Hepatic stellate cell (primary cell): ENCODE measurements at places on chromosomes 2 and 18.

GRCh38 chr2:169362118-169362893 lies at the start of gene LRP2:
TSS of gene LRP2 (minus strand) at chr2:169362534. CDS start at chr2:169362399, 135 bp downstream.
- no peak for DNase-seq

DNA sequence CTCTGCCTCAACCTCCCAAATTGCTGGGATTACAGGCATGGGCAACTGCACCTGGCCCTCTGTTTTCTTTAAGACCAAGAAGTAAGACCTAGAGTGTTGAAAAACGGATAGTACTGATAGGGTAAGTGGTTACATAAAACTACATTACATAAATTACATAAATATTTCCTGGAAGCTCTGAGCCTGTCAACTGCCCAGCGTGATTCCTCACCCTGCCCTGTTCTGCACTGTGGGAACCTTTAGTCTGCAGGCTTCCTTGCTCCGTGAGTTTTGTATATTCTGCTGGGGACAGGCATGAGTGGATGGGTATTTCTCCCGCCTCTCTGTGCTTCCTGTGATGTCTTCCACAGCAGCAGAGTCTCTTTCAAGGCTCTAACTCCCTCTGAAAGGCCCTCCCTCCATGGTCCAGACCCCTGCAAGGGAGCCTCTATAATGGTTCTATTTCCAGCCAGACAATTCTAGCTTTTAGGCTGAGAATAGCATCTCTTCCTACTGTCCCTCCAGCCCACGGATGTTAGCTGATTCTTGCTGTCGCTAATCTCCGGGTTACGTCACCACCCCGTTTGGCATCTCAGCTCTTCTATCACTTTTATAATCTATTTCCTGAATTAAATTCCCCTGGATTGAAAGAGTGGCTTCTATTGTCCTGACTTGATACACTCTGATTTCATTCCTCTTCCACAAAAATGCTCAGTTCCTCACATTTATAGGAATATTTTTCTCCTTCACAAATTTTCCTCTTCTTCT lies 49.5 kb upstream of the PLEKHM3 start:
- no peak for DNase-seq

GRCh38 chr2:84160453-84160852 lies 298.6 kb downstream of the SUCLG1 start:
- no peak for DNase-seq

DNA sequence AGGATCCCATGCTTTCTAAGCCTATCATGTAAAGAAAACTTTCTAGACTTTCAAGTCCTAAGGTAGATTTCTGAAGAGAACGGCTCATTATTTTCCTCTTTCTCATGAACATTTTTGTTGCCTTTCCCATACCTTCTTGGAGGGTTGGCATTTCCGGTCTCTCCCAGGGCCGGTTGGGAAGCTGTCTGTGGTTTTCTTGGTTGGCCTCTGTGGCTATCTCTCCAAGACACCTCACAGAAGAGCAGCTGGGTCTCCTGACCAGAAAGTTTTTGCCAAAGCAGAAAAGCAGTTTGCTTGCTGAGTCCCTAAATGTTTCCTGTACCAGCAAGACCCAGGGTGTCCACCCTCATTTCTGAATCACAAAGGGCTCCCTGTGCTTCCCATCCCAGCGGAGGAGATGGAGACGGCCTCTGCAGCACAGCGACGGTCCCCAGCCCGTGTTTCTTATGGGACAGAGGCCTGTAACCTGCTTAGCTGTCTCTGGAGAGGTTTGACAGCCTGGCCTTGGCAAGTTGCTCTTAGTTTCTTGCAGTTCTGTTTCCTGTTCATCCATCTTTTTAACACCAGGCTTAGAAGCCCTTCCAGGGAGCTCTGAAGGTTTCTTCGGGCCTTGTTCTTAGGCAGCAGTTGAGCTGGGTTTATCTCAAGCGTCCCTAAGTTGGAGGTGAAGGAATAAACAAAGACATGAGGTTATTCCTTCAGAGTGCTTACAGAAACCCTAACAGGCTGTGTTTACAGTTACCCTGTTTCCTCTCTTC lies 39.8 kb downstream of the GREB1 start:
- peak; percentile 57 for DNase-seq

DNA sequence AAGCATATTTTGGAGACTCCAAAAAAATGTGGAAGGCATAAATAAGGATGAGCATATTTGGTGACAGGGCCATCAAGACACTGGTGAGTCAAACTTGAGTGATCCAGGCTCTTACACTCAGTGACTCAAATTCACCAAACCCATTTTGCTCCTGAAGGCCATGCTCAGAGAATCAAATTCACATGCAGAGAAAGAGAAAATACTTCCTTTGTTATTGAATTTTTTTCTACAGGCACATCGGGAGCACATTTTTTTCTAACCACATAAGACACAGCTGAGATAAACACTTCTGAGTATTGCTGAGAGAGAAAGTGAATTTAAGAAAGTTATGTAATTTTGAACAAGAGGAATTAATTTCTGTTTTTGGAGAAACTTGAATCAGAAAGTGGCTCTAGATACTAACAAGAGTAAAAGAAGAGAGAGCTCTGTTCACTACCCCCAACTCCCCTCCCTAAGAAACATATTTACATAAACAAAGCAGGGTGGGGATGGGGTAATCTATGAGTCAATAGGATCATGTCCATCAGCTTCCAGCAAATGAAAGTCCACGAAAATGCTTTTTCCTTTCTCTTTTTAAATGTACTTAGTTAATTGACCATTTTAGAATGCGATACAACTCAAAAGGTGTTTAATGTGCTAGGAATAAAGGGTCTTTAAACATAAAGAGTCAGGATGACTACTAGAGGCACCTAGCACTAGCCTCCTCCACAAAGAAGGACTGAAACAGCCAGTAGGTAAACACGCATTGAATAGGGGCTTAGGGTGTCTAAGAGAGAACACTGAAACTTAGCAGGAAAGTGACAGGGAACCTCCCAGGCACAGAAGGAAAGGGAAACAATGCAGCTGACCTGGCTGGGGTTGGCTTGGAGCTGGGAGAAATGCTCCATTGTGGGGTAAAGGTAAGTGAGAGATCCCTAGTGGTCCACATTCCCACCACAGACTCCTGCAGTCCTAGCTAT lies 152.3 kb downstream of the KCNE4 start:
- DNase-seq = peak; percentile 7

DNA sequence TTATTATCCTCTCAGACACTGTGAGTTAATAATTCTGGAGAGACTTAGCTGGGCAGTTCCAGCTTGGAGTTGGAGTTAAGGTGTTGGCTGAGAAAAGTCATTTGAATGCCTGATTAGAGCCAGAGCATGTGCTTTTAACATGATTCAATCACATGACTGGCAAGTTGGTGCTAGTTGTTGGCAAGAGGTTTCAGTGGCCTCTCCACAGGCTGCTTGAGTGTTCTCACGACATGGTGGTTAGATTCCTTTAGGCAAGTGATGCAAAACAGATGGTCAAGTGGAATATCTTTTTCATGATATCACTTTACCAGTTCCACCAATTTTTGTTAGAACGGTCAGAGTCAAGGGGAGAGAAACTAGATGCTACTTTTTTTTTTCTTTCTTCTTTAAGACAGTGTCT lies 262.7 kb upstream of the FN1 start:
- peak; percentile 69 for DNase-seq

DNA sequence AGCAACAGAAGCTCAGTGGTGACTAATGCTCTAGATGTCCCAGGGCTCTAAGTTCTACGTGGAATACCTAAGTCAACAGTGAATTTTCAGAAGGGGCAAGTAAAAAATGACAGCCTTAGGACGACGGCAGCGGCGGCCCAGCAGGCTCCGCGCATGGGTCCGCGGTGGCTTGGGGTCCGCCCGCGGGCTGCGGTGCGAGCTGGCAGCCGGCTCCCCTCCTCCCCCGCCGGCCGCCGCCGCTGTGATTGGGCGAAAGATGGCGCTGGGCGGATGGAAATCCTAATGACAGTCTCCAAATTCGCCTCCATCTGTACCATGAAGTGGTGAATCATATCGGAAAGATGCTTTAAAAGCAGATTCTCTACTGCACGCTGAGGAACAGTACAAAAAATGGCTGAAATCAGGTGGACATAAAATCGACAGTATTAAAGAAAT lies 74.7 kb downstream of the HNRNPLL start:
- DNase-seq = peak; percentile 75

DNA sequence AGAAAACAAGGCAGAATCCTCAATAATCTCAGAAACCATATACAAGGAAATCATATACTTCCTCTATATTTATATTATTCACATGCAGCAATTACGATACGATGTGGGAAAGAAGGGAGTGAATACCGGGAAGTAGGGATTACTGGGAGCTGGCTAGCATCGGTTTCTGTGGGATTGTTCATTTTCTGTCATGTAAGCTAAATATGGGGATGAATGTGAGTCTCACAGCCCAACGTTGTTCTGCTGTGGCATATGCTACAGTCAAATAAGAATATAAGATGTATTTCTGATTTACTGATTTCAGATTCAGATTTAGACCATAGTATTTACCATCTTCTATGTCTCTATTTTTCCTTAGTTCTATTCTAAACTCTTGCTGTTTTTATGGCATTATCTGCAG lies 113.6 kb downstream of the EVA1A start:
- DNase-seq = no peak

DNA sequence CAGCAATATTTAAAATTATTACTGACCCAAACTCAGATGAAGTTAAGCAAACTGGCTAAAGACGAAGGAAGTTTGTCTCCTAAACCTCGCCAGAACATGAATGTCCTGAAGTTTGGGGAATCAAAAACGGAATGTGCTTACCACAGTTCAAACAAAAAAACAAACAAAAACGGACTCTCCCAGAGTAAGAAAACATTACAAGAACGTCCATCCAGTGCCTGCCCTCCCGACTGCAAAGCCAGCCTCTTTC lies 1.1 kb downstream of the KANSL1L start:
- no peak for DNase-seq

DNA sequence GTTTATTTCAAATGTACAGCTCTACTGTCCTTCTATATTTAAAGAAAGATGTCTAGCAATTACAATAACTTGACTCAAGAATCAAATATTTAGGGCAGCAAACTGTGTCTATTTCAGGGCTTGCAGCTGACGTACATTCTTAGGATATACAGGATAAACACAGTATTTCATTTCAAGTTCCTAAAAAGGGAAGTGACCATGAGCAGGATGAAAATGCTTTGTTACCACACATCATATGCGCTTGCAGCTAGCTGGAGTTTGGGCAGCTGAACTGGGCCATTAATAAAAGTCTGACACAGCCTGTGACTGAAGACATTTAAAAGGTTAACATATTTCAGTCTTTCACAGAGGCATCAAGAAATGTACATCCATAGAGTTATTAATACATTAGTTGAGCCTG lies 264.6 kb upstream of the TRIB2 start:
- DNase-seq = peak; percentile 32
